Endothelial cell (in vitro differentiated cells): ENCODE measurements at places on chromosomes 1 and 21.

DNA sequence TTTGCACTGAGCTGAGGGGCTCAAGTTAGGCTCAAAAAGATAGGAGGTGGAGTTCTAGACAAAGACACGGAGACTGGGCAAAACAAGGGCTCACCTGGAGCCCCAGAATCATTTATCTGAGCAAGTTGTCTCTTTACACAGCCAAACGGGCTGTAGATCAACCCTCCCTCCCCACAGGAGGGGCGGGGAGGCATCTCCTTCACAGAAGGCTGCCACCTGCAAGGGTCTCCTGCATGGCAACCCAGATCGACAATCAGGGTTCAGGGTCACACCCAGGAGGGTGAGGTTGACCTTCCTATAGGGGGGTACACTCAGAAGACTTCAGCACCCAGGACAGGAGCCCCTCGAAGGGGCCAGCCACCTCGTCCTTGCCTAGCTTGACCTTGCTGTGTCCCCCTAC lies 84.0 kb downstream of the CD247 start:
- no peak for DNase-seq

- peak; percentile 58 for DNase-seq
Measured at GRCh38 chr1:156608981-156609380, 7.7 kb upstream of the GPATCH4 start.

GRCh38 chr1:19448491-19449439 lies 36.6 kb downstream of the CAPZB start:
- no peak for DNase-seq

GRCh38 chr1:84271441-84272151 lies 29.9 kb upstream of the SAMD13 start:
- no peak for DNase-seq

DNA sequence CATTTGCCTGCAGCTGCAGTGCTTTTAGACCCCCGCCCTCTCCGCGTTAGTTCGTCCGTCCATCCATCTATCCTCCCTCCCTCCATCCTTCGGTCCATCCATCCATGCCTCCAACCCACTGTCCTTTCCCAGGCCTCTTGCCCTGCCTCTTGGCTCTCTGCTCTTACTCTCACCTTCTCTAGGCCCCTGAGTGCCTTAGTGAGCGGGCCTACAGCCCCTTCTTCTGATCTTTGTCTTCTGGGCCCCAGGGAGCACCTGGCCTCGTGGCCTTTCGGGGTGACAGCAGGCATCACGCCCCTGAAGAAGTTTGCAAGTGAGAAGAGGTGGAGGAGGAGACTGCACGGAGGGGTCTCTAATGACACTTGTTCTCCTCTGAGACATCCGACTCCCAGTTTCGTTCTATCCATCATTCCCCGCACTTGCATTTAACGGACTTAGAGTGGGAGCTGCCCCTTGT lies 842 bp downstream of the ATXN7L2 start:
- no peak for DNase-seq

- no peak for DNase-seq
Measured at GRCh38 chr1:216903382-216903740, 180.1 kb upstream of the ESRRG start.

DNA sequence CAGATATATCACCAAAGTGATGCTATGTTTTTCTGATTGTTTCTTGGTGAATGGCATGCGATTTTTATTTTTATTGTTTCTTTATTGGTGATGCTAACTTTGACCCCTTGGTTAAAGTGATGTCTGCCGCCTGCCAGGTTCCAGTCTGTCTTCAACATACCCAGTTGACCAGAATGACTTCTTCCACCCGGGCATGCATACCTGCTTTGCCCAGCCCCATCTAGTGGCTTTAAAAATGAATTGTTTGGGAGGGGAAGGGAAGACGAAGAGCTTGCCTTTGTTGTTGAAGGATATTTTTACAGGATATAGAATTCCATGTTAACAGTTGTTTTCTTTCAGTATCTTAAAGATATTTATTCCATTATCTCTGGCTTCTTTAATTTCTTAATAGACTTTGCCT lies 65.1 kb downstream of the ATG4C start:
- DNase-seq: no peak

- DNase-seq: no peak
Measured at GRCh38 chr21:38800046-38800758, 5.5 kb upstream of the ETS2 start.

- DNase-seq: no peak
Measured at GRCh38 chr1:191641420-191642260, 516.6 kb upstream of the RGS18 start.

GRCh38 chr1:119799003-119799402 lies 12.3 kb downstream of the REG4 start:
- no peak for DNase-seq

DNA sequence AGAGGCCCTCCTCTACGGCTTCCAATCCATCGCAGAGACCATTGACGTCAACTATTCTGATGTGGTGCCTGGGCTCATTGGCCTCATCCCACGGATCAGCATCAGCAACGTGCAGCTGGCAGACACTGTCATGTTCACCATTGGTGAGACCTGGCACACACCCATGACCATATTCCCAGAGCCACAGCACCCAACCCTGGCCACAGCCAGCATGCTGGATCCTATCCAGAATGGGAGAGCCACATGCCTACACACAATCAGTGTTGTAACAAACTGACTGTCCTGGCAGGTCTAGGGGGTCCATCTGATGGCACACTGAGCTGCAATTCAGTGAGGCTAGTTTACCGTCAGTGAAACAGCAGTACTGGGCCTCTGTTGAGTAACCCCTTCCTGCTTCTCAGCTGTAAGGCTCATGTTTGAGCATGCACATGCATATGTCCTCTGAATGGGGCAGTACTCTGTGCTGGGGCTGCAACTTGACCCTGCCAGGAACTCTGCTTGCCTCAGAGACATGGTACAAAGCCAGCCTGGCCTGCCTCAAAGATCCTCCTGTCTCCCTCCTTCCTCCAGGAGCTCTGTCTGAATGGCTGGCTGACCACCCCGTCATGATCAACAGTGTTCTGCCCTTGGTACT lies 10.8 kb downstream of the IPO13 start:
- DNase-seq: no peak

DNA sequence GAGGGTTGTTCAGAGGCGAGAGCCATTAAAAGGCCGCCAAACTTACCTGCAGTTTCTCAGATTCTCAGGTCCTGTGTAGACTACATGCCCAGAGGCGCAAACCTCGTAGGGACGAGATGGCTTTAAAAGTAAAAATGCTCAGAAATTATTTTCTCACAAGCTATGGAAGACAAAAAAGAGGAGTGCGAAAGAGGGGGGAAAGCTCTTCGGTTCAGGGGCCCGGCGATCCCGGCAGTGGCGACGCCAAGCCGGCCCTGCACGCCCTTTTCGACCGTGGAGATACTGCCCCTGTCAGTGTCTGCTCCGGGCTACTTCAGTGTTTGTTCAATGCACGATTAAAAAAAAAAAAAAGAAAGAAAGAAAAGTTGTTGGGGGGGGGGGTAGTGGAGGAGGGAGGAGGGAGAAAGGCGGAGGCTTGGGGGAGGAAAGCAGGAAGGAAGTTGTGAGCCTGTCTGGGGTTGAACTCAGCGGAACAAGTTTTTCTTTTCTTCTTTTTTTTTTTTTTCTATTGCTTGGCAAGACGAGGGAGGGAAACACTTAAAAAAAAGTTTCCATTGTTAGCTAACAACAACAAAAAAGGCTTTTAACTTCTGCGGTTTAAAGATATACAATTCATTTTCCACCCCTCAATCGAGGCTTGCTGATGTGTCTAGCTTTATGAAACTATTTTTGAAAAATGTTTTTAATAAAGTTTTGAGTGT lies at the start of gene ITPKB:
Gene ITPKB (minus strand): TSS at position 288 of the 701 bp plus-strand sequence. CDS start 1,824 bp downstream, outside the sequence.
- peak; percentile 41 for DNase-seq

DNA sequence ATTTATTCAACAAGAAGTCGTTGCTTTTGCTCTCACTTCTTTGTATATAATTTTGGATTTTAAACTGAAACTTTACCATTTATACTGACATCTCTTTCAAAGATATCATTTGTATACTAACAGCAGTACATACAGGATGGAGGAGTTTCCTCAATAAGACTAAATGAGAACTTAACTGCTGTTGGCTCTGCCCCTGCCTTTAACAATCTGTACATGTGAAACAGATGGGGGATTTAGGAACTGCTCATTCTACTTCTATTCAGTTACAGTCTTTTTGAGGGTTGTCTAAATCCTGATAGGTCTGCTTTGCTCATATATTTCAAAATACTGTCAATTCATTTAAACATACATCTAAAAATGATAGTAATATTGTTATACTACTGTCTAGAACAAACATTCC lies 663.2 kb downstream of the ADGRL2 start:
- DNase-seq: no peak

GRCh38 chr1:88998716-88999115 lies 6.3 kb upstream of the KYAT3 start:
- DNase-seq: peak; percentile 38

DNA sequence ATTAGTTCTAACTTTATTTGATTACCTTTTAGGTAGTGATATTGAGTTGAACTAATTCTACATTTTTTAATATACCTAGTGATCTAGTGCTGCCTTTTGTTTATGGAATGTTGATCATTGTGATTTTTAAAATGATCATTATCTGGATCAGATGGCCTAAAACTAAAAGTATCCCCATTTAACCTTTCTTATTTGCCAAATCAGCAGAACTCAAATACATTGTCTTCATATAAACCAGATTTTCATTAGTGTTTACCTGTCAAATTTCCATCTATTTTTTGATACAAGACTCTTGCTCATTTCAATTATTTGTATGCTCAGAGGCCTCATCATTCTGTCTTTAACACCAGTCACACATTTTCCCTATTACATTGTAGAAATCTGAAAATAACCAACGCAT lies 441.2 kb downstream of the PTPRC start:
- no peak for DNase-seq

- no peak for DNase-seq
Measured at GRCh38 chr1:229567109-229567868, 8.8 kb upstream of the ABCB10 start.

- DNase-seq: peak; percentile 3
Measured at GRCh38 chr1:52032124-52032784, 1.4 kb downstream of the KTI12 start.

DNA sequence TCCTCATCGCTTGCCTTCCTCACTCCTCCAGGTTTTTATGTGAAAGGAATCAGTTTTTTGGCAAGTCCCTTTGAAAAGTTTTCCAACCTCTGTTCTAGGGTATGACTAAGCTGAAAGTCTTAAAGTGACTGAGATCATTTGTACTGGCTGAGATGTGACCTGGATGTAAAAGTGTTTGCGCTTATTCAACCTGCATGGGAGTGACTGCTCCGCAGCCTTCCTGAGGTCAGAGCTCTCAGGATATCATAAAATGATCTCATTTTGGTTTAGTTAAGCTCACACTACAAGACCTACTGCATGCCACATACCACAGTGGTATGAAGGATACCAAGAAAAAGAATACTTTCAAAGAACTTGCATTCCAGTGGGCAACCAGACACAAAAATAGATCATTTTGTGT lies 29.8 kb upstream of the TADA1 start:
- DNase-seq: no peak

- DNase-seq: no peak
Measured at GRCh38 chr1:59520827-59521418, 224.0 kb downstream of the FGGY start.

GRCh38 chr1:246809473-246809872 lies 85.3 kb downstream of the SCCPDH start:
- DNase-seq: no peak

DNA sequence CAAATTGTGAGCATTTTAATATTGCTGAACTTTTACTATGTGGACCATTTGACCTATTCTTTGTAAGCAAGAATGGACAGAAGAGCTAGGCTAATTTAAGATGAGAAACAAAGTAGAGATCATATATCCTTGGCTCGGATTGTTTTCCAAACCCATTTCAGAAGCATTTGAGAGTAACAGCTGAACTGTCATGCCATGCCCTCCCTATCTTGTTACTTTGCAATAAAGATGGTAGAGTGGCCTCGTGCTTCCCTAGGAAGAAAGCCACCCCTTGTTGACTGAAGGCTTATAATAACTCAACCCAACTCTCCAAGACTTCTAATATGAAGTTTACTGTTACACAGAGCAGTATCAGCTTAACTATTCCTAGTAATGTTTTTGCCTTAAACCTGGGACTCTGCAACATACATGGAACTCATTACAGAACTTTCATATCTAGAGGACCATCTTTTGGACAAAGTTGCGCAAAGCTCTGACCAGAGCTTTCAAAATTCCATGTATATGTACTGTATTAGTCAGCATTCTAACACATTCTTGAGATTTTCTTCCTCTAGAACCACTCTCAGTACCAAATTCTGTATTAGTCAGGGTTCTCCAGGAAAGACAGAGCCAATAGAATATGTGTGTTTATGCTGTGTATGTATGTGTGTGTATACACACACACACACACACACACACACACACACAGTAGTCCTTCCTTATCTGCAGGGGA lies 68.7 kb downstream of the ADAMTS1 start:
- no peak for DNase-seq

- DNase-seq: peak; percentile 45
Measured at GRCh38 chr1:171188388-171189266, 3.5 kb downstream of the FMO2 start.

- DNase-seq: no peak
Measured at GRCh38 chr1:196373798-196374197, 234.4 kb downstream of the KCNT2 start.

- no peak for DNase-seq
Measured at GRCh38 chr1:56838759-56839158, 15.8 kb upstream of the C8A start.

GRCh38 chr1:193259636-193260035 lies 73.2 kb upstream of the B3GALT2 start:
- no peak for DNase-seq

GRCh38 chr1:92367496-92367895 lies 68.6 kb downstream of the RPAP2 start:
- DNase-seq: no peak

GRCh38 chr1:41716188-41717130 lies 202.3 kb downstream of the HIVEP3 start:
- no peak for DNase-seq

- DNase-seq: no peak
Measured at GRCh38 chr1:188668083-188668482, 1809.6 kb downstream of the BRINP3 start.
